ENCODE measurements at places on chromosomes 16 and 17.

- DNase-seq = no peak
These were observed 3.0 kb downstream of the SYNGR3 start for GRCh38 chr16:1992704-1993317.

- no peak for DNase-seq
These were observed at the start of gene RIPOR1 for GRCh38 chr16:67528222-67528869. TSS of gene RIPOR1 (plus strand) at chr16:67528829. CDS start at chr16:67538447, 9,618 bp downstream.

DNA sequence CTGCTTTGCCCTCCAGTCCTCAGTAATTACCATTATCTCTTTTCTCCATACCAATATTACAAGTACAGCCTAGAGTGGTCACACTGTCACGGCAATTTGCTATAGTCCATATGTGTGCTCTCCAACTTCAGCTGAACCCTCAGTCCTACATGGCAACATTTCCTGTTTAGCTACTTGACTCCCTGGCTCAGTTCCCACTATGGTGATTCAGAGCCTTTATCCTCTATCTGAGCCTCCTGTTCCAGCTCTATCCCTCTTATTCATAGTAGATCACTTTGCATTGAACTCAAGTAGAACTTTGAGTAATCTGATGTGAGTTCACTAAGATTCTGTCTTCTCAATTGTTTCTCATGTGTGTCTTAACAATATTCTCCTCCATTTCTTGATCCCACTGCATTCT is 43.7 kb upstream of the GOSR1 start:
- no peak for DNase-seq

- no peak for DNase-seq
These were observed 1.6 kb downstream of the HEATR3 start for GRCh38 chr16:50067290-50067853.

DNA sequence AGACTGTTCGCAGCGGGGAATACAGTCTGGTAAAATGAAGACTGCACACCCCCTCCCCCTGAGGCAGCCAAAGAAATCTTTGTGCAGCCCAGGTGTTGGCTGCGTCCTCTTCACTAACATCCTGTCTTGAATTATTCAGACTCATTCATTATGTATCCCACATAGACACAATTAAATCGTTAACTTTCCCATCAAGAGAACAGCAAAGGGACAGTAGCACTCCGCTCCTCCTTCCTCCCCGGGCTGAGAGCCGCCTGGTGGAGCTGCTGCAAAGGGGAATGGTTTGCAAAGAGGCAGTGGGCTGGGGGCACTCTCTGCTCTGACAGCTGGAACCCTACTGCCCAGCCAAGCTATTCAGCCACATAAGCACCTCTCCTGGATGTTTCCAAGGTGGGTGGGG is 290.0 kb upstream of the SOX9 start:
- no peak for DNase-seq

GRCh38 chr17:67427424-67427823 is 50.3 kb downstream of the PITPNC1 start:
- no peak for DNase-seq

DNA sequence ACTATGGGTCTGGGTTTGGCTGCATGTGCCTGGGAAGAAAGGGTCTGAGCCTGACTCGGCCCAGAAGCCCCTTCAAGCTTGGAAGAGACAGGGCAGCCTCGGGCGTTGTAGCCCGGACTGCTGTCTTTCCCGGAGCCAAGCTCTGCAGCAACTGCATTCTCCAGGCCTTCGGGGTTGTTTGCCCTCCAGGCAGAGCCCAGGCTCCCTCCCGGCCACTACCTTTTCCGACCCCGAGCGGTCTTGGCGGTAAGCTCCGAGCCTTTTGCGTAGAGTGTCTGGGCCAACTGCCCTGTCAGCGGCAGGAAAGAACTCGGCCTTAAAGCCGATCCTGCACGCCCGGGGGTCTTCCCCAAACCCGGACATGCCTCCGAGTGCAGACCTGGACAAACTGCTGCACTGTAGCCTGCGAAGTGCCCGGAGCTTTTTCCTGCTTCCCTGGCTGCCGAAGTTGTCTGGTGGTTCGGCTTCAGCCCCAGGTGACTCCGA is 1.3 kb downstream of the LHX1 start:
- DNase-seq = no peak

- no peak for DNase-seq
These were observed 10.8 kb downstream of the ARSG start for GRCh38 chr17:68302066-68302564.

DNA sequence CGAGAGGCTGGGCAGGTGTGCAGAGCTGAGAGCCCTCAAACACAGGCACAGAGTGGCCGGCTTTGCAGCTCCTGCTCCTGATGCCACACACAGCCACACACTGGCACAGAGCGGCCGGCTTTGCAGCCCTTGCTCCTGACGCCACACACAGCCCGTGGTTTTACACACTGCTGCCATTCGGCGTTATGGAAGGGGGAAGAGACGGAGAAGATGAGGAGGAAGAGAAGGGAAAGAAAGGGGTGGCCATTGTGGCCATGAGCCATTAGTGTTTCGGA is 26.8 kb downstream of the WSCD1 start:
- DNase-seq = no peak

DNA sequence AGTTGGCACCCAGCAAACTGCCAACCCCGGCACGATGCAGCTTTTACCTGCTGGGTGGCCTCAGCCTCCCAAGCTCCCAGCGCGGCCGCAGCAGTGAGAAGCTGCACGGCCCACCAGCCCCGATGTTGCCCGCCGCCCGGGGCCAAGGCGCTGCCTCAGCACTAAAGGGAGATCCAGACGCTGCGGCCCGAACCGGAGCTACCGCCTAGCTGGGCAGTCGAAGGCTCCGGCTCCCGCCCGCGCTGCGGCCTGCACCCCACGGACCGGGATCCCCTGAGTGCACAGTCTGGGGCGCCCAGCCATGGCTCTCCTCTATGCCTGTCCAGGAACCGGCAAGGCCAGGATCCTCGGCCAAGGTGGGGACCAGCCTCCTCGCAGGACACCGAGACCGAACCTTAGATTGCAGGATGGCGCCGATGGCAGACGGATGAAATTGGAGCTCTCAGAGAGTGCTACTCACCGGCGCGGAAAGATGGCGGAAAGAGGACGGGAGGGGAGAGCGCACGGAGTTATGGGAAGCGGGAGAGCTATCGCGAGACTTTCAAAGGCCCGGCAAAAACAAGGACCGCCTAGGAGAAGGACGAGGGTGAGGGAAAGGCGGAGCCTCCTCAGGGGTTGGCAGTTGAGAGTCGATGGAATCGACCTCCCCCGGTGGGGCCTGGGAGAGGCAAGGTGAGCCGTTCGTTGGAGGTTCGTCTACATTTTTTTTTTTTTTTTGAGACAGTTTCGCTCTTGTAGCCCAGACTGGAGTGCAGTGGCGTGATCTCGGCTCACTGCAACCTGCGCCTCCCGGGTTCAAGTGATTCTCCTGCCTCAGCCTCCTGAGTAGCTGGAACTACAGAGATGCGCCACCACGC is at the start of gene RPS15A:
Gene RPS15A (minus strand): TSS at position 485 of the 857 bp plus-strand sequence. CDS start 1,221 bp downstream, outside the sequence.
- DNase-seq = peak; percentile 84

DNA sequence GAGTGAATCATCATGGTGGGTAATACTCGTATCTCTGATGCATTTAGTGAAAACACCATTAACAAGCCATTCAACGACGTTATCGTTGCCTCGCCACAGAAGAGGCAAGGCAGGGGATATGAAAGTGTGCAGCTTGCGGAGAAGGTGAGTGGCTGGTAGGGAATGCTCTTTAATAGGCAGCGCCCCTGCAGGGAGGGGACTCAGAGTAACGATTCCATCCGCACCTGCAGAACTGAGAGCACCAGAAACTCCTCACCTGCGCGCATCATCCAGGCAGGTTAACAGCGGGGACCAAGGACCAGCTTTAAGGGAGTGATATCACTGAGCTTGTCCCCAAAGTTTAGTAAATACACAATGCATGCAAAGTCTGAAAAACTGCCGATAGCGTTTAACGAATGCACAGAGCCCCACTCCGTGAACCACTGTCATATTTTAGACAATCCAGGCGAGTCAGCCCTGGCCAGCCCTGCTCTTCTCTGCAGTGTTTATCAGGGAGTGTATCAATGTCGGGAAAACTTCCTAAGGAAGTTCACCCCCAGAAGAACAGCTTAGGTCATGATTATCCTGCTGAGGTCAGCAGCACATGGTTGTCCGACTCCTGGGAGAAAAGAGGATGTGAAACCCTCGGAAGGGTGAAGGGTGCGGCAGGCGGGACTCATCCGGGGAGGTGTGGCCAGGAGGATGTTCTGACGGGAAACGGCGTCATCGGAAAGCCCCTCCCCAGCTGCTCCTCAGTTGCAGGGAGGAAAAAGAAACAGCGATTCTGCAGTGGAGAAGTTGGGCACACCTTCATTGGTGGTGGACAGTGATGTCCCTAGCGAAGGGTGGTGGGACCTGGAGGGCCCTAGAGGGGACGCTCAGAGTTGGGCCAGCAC is 68.5 kb upstream of the DNAH17 start:
- DNase-seq = peak; percentile 30

GRCh38 chr17:8965394-8966168 is at the start of gene PIK3R5:
TSS of gene PIK3R5 (minus strand) at chr17:8965707. CDS start at chr17:8911494, 54,213 bp downstream.
- no peak for DNase-seq

DNA sequence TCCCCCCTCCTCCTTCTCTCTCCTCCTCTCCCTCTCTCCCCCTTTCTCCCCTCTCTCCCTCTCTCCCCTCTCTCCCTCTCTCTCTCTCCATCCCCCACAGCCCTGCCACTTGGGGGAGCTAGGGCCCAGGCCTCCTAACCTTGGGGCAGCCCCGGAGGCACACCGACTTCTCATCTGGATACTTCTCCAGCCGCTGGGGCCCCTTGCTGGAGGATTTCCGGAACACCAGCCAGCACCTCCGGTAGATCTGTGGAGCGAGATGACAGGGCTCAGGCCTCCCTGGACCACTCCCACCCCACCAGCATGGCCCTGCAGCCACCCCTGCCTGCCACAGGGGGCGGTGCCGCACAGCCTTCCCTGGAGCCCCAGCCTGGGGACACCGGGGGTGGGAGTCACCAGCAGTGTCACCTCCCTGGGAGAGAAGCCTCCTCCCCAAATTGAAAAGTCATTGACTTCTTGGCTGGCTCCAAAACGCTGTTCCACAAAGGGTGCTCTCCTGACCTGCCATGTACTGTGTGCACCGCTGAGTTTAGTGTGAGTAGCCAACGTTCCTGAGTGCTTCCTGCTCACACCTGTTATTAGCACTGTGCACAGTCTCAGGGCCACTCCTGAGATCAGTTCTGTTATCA is 10.5 kb downstream of the DOK4 start:
- no peak for DNase-seq

GRCh38 chr16:29719063-29719462 is 26.7 kb downstream of the C16orf54 start:
- DNase-seq = no peak

GRCh38 chr17:76542566-76542971 is 2.7 kb downstream of the PRCD start:
- DNase-seq = no peak

GRCh38 chr17:43599046-43599395 is 52.9 kb upstream of the ETV4 start:
- DNase-seq = no peak

GRCh38 chr16:64290461-64290860 is 831.4 kb downstream of the CDH11 start:
- no peak for DNase-seq

- DNase-seq = no peak
These were observed 23.7 kb downstream of the OR1D5 start for GRCh38 chr17:3039736-3040135.

DNA sequence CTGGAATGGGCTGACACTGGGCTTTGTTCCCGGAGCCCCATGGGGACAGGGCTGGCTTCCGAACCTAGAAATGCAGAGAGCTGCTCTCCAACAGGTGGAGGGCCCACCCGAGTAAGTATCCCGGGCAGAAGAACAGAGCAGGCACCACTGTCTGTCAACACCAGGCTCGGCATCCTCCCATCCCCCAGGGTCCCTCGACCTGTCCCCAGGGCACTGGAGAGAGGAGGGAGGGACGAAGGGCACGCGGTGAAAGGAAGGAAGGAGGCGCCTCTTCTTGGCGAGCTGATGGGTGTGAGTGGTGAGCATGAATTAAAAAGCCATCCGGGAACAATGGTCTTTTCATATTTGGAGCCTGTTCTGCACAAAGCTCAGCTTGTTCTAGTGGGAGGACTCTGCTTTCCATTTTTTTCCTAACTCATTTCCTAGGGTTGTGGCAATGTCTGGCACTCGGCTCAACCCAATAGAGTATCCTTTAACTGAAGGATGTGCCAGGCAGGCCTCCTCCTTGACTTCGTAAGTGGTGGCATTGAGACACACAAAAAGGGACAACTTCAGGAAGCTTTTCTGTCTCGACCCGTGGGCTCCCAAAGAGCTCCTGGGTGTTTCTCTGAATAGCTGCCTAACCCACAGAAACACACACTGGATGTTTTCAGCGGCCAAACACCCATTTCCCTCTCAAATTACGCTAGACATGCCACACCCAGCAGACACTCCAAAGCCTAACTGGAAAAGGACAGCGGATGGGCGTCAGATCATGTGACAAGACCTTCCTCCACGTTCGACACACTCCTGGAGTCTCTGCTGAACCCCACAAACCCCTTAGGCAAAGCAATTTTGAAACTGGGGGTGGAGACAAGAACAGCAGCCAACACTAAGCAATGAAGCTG is 47.7 kb downstream of the ZFHX3 start:
- no peak for DNase-seq

DNA sequence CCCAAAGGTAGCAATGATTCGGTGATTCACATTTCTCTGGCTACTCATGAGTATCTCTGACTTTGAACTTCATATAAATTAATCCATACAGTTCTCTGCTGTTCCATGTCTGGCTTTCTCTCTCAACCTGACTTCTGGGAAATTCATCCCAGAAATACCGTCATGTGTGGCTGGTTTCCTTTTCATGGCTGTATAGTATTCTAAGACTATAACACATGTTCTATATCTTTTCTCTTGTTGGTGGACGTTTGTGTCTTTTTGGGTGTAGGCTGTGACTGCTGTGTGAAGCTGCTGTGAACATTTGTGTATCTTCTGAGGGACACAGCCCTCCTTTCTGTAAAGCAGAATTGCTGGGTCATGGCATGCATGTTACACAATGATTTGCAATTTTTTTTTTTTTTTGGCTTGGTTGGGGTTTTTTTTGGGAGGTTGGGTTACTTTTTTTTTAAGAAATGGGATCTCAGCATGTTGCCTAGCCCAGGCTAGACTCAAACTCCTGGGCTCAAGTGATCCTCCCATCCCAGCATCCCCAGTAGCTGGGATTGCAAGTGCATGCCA is 6.3 kb downstream of the TTYH2 start:
- DNase-seq = no peak

DNA sequence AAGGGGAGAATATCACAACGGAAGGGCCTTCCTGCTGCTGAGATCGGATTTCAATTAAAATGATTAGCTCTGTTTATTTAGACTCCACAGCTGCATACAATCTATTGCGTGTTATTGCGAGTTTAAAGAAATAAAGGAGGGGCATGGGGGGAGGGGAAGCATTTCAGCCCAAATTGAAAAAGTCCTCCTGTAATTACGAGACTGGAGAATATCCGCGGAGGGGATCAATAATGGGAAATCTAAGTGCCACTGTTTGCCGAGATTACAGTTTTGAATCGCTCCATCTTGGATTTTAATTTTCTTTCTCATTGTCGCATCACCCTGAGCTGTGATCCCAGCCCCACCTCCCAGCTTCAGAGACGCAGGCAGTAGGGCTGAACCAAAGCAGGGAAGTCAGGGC is 15.7 kb upstream of the RPL38 start:
- DNase-seq = no peak

- DNase-seq = no peak
These were observed 48.1 kb downstream of the MARF1 start for GRCh38 chr16:15594711-15595320.

Measured in dorsolateral prefrontal cortex (tissue), 122 donors.